ENCODE measurements at places on chromosomes 3 and 15.

GRCh38 chr3:82378392-82378791 lies 616.9 kb upstream of the GBE1 start:
- H3K4me3 ChIP-seq, result no peak overlapping the region
- no peaks in the 10 kb centered on the region for H3K27me3 ChIP-seq
- no peak for DNase-seq
- H3K36me3 ChIP-seq, result no peaks in the 10 kb centered on the region

- no peak overlapping the region for H3K4me3 ChIP-seq
- H3K36me3 ChIP-seq, result no peaks in the 10 kb centered on the region
- no peak for DNase-seq
- H3K4me1 ChIP-seq, result no peaks in the 10 kb centered on the region
- no peak overlapping the region for H3K27ac ChIP-seq
These were observed 37.1 kb downstream of the P3H2 start for GRCh38 chr3:190083635-190084034.

- no peaks in the 10 kb centered on the region for H3K27me3 ChIP-seq
- no peak for DNase-seq
- H3K4me3 ChIP-seq, result no peak overlapping the region
- no peak overlapping the region for H3K27ac ChIP-seq
- H3K4me1 ChIP-seq, result peaks cover 10% of the 10 kb centered on the region
These were observed 31.5 kb downstream of the SEMA5B start for GRCh38 chr3:122996038-122996580.

DNA sequence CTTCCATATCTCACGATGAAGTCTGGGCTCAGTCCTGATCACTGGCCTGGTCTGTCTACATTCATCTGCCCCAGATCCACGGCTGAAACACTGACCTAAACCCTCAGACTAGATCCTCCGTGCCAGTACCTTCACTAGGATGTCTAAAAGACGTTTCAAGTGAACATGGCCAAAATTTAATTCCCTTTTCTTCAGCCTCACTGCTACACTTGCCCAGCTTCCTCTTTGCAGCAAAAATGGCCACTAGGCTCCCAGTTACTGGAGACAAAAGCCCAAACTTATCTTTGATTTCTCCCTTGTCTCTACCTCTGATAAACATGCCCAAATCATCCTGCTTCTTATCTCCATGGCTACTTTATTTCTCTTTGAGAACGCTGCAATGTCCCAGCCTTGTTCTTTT lies 1.7 kb downstream of the RASSF1 start:
- H3K27ac ChIP-seq, result no peak overlapping the region
- no peak overlapping the region for H3K4me3 ChIP-seq
- H3K36me3 ChIP-seq, result peaks cover 9% of the 10 kb centered on the region
- no peak for DNase-seq
- peaks cover 27% of the 10 kb centered on the region for H3K27me3 ChIP-seq

DNA sequence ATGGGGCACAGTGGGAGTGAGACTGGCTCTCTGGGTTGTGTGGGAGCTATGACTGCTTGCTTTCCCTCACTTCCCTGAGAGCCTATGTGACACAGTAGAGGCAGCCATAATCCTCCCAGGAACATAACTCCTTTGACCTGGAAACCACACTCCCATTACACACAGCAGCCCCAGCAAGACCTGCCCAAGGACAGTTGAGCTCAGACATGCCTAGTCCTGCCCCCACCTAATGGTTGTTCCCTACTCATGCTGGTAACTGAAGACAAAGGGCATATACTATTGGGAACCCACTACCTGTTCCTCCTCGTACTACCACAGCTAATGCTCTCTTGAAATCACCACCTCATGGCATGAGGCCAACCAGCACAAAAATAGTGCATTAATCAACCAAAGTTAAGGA lies 550.4 kb upstream of the ARPP21 start:
- H3K4me3 ChIP-seq, result no peak overlapping the region
- H3K4me1 ChIP-seq, result no peaks in the 10 kb centered on the region
- H3K36me3 ChIP-seq, result no peaks in the 10 kb centered on the region
- no peak overlapping the region for H3K27ac ChIP-seq
- no peak for DNase-seq
